ENCODE measurements at places on chromosomes 6 and 20.

DNA sequence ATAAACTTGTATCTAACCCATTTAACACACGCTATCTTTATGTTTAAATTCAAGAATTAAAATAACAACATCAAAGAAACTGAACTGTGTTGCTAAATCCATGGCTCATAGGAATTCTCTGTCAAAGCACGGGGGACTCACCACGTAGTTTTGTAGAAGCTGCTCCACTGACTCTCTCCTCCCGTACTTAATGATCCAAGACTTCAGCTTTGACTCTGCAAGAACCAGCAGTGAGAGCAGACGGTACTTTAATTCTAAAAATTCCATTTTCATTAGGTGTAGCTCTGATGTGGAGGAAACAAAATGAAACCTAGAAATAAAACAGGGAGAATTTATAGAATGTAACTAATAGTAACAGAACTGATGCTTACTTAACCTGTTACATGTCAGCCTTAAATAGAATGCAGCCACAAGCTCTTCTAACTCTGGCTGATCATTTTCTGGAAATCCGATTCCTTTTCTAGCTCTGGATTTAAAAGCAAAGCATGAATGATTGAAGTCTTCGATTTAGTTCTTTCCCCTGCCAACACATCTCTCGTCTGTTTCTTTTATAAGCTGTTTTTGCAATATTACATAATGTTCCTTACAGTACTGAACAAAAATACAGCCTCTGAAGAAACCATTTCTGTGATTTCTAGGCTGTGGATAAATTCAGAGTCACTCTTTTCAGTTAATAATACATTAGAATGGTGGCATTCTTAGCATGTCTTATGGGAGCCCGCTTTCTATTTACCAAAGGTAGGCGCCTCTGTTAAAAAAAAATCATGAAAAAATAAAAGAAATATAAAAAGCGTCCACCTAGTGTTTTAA, 165.5 kb downstream of the SYNE1 start:
- no peak for DNase-seq

GRCh38 chr6:28875191-28875747, 48.5 kb downstream of the TRIM27 start:
- no peak for DNase-seq

DNA sequence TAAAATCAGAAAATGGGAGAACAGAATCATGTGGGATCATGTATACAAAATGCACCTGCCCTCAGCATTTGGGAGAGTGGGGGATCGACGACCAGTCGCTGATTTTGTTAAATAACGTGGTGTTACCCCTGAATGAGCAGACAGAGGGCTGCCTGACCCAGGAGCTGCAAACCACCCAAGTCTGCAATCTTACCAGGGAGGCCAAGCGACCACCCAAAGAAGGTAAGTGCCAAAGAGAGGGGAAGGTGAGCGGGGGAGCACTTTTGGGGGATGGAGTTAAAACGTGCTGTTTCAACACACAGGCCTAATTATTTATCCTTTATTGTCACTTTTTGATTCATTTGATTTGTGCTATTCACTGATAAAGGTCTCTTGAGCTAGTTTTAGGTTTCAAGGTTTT, 4.1 kb downstream of the ADGRB3 start:
- no peak for DNase-seq

GRCh38 chr6:154164397-154164796, 125.4 kb downstream of the OPRM1 start:
- DNase-seq: no peak

DNA sequence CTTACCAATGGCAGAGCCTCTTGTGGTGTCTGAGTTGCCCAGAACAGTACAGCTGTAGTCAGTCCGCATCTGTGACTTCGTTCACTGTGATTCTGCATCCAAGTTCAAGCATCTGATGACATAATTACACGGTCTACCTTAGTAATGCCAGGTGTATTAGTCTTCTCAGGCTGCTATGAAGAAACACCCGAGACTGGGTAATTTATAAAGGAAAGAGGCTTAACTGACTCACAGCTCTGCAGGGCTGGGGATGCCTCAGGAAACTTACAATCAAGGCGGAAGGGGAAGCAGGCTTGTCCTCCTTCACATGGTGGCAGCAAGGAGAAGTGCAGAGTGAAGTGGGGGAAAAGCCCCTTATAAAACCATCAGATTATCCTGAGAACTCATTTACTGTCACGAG, 163.9 kb upstream of the SULF2 start:
- DNase-seq: no peak

DNA sequence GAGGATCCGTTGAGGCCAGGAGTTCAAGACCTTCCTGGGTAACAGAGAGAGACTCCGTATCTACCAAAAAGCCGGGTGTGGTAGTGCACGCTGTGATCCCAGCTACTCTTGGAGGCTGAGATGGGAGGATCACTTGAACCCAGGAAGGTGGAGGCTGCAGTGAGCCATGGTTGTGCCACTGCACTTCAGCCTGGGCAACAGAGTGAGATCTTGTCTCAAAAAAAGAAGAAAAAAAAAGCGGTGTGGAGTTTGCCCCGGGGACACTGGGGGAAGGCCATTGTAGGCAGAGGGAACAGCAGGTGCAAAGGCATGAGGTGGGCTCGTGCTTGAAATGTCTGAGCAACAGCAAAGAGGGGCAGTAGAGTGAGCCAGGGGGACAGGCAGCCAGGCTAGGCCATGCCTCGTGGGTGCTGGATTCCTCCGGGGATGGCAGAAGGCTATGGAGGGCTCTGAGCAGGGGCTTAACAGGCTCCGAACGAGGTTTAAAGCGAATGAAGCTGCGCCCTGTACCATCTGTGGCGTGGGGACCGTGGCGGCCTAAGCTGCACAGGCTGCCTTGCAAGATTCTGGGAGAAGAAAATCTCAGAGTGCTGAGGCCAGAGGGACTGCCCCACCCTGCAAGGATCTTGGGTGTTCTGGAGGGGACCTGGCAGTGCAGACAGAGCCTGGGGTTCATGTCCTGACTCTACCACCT, 36.9 kb upstream of the NOL4L start:
- no peak for DNase-seq

DNA sequence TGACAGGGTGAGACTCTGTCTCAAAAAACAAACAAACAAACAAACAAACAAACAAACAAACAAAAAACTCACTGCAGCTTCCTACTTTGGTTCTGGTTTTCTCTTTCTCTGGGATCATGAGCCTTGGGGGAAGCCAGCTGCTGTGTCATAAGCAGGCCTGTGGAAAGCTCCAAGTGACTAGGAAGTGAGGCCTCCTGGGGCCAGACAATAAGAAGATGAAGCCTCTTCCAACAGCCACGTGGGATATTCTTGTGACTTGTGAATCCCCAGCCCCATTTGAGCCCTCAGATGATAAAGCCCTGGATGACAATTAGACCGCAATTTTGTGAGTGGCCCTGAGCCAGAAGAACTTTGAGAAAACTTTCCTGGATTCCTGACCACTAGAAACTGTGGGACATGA, 11.4 kb downstream of the HLA-A start:
- no peak for DNase-seq

DNA sequence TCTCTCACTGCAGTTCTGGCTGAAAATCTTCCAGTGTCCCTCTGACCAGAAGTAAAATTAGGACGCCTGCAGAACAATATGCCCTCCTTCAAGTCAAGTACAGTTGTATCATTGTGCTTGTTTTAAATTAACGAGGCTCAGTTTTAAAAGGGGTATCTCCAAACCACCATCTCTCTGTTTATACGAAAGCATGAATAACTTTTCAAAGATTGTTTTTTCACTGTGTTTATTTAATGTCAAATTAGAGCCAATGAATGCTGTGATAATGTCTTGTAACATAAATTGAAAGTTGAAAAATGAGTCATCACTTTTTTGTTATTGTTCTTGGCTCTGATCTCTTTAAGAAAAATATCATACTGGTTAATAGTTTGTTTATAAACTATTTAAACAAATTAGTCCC, 230.7 kb upstream of the THEMIS start:
- DNase-seq: no peak

DNA sequence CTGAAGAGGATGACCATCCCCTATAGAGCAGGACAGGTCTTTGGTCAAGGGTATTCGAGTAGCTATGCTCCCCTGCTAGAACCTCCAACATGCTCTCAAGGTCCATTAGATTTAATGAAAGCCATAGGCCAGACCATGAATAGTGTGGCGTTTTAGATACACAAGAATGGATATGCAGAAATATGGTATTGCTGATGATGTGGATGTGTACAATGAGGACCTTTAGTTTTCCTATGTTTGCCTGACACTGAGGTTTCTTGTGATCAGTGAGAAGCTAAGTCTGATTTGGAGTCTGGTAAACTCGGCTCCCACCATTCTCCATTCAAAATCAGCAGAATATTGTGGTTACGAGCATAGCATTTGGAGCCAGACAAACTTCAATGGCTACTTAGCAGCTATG, 125.6 kb downstream of the TSHZ2 start:
- no peak for DNase-seq
